ENCODE measurements at places on chromosomes 6 and 20.
A peak's percentile ranks its signal among the peaks of the same experiment; 100 is the strongest.

DNA sequence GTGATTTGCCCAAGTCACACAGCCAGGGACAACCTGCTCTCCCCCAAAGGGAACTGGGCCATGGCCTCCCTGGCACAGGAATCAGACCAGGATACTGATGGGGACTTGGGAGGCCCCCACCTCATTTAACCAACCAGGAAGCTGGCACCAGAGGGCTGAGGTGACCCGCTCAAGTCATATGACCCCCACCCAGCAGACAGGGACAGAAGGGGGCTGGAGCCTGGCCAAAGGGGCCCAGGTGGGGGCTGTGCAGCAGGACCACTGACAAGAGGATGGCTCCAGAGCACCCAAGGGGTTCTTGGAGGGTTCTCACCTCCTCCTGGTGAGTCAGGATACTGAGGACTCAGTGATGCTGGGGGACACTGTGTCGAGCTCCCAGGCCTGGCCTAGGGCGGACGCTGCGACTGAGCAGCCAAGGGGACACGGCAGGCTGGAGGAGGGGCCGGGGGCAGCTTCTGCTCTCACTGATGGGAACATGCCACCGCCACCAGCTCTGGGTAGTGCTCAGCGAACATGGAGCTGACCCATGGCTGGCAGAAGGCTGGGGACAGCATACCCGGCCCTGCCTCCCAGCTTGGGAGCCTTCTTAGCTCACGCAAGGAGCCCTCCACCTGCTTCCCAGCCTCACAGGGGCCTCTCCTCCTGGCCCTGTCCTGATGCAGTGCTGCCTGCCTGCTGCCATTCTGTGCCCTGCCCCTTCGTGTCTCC is 1.2 kb downstream of the CST7 start:
- no peak for DNase-seq

DNA sequence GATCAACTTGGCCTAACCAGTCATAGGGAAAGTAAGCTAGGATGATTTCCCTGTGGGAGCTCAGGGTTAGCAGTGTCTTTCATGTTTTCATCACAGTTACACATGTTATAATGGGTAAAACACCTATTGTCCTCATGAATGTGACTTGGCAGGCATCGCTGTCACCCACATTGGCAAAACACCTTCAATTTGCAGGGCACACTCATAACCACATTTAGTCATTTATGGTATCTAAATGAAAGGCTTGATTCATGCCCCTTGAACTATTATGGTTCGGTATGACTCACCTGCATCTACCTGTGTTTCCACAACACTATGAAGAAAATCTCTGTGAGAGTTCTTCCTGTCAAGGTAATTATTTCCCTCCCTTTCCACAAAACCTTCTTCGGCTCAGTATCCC is 49.2 kb downstream of the FRK start:
- peak; percentile 28 for DNase-seq

GRCh38 chr6:142412241-142412640 is 110.4 kb downstream of the ADGRG6 start:
- no peak for DNase-seq

DNA sequence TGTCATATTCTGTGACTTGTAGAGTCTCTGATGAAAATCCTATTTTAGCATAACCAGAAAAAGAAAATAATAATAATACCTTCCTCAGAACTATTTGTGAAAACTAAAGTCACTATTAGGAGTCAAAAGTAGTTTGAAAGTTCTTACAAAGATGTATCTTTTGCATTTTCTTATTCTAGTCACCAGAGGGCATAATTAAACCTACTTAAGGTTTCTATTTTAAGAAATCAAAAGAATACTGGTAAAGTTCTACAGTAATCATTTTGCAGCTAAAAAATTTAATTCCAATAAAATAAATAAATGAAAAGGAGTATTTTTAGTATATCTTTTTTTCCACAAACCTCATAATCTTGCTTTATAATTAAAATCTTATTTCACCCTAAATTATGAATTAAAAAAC is 28.0 kb upstream of the MCM9 start:
- no peak for DNase-seq

- DNase-seq: no peak
These were observed 991.8 kb upstream of the GJE1 start for GRCh38 chr6:141140905-141141304.

GRCh38 chr20:44034451-44034850 is 119.8 kb downstream of the TOX2 start:
- DNase-seq: no peak

DNA sequence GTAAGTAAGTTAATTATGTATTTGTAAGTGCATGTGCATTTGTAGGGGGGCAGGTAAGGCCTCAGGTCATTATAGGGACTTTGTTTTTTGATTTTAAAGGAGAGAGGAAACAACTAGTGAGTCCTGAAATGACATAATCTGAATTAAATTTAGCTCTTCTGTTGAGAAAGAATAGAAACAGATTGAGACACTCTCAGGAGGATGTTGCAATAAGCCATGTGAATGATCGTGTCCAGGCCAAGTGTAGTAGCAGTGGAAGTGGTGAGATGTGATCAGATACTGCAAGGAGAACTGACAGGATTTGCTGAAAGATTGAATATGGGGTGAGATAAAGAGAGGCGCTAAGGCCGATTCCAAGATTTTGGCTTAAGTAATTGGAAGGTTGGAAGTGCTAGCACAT is 2.6 kb upstream of the CENPW start:
- no peak for DNase-seq

DNA sequence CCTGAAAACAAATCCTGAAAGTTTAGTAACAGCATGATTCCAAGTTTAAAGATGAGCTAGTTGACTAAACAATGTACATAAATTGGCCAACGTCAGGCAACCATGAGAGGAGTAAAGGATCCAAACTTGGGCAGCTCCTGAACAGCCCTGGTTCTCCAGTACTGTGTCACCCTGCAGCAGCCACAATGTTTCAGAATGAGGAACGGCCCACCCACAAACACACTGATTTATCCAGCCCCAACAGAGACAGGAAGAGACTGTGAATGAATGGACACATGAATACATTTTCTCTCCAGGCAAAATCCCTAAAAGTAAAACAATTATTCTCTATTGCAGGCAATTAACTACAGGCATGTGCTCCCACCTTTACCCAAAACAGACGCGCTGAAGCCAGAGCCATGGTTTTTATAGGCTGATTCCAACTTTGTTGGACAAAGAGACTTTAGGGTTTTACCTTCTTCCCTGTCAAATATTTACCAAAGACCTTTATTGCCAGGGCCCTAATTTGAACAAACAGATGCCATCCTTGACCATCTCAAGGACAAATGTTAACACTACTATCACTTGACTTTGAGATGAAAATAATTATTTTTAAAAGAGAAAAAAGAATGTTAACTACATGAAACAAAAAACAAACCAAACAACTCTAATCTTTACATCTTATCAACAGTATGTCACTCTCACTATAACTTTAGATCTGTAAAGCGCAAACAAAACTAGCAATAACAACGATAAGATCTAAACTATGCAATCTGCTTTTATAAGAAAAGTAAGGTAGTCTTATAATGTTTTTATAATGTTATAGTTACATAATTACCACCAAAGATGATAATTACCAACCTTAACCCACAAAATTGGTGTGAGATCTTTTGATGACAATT is 22.9 kb downstream of the CNKSR3 start:
- DNase-seq: no peak
